Esophagus squamous epithelium (tissue), 5 donors: ENCODE measurements at places on chromosomes 6 and 20. TPM values are rescaled to one million over a fixed set of nuclear protein-coding genes. Genes with fewer than 3 reads are reported as not detected.

Gene BMP5
- total RNA-seq, result 0.11 TPM

- DNase-seq, result no peak
Measured at GRCh38 chr6:88637761-88638545, 325.5 kb downstream of the RNGTT start.

DNA sequence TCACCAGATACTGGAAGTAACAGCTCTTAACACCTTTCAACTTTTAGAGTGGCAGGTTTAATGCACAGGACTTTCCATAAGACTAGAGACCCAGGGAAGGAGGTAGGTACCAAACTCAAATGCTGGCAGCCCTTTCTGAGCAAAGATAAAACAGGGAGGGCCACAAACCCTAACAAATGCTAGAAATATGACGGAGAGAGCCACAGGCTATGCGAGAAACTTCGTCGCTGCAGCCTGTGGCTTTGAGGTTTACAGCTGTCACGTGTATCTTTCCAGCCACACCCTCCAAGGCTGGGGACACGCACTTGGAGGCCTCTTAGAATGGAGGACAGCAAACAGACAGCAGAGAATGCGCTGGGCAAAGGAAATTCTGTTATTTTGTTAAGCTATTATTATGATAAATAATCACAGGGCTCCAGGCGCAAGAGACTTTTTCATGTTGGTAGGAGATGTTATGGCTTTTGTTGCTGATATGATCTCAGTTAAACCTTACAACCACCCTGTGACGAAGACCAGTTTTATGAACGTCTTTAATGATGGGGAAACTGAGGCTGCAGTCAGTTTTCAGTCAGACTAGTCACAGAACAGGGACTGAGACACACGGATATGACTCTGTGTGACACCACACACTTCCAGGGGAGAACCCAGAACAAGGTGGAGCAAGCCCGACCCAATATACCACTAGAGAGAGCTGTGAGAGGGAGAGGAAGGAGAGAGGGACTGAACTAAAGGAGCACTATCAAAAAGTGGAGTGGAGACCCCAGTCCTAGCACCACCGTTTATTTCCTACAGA, 2.0 kb downstream of the TRAM2 start:
- DNase-seq, result no peak

DNA sequence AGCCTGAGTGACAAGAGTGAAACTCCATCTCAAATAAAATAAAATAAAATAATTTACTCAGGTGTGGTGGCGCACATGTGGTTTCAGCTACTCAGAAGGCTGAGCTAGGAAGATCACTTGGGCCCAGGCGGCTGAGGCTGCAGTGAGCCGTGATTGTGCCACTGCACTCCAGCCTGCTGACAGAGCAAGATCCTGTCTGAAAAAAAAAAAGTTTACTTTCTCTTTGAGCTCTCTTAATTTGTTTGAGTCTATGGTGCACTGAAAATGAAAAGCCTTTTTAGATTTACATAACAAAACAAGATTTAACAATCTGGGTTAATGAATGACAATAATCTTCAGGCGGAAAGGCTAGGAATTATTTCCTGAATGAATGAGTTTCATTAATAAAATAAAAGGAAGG, 23.3 kb upstream of the NHSL1 start:
- no peak for DNase-seq

Gene FBXO5
- total RNA-seq, result 2.7 TPM

GRCh38 chr6:35522660-35523658, 10.3 kb upstream of the TULP1 start:
- no peak for DNase-seq

DNA sequence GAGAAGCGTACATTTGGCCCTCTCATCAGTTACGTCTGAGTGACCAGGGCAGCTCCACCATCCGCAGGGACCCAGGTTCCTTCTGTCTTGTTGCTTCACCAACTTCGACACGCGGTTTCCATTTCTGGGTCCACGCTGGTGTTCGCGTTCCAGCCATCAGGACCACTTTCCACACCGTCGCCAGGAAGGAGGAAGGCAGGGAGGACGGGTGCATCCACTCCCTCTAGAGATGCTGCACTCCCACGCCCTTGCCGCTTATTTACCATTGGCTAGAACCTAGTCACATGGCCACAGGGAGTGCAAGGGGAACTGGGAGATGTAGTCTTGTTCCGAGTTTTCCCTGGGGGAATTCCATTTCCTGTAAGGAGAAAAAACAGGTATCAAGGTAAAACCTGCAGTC, 33.2 kb upstream of the SNX9 start:
- DNase-seq, result no peak

Gene UNC5CL
- total RNA-seq, result 1.2 TPM

Gene SPTLC3
- total RNA-seq, result 6.9 TPM

GRCh38 chr6:40419946-40420728, 167.0 kb downstream of the LRFN2 start:
- no peak for DNase-seq

GRCh38 chr6:154457046-154457713, 53.3 kb downstream of the CNKSR3 start:
- DNase-seq, result no peak

DNA sequence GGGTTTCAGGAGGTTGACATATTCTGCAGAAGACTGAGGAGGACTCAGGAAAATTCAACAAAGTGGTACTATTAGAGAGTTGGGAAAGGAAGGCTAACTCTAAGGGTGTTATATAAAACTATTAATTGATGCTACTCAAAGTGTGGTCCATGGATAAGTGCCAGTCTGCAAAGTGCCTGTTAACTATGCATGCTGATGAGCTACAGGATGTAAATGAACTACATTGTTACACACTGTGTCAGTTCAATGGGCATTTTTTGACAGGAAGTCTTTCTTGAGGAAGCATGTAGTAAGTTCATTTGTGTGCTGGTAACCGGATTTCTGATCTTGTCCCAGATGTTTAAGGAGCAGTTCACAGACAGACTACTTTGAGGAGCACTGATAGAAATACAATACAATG, 75.6 kb downstream of the KLHL32 start:
- DNase-seq, result no peak

Gene HLA-DMB
- 3.8 TPM for total RNA-seq

Gene VSX1
- not detected for total RNA-seq

DNA sequence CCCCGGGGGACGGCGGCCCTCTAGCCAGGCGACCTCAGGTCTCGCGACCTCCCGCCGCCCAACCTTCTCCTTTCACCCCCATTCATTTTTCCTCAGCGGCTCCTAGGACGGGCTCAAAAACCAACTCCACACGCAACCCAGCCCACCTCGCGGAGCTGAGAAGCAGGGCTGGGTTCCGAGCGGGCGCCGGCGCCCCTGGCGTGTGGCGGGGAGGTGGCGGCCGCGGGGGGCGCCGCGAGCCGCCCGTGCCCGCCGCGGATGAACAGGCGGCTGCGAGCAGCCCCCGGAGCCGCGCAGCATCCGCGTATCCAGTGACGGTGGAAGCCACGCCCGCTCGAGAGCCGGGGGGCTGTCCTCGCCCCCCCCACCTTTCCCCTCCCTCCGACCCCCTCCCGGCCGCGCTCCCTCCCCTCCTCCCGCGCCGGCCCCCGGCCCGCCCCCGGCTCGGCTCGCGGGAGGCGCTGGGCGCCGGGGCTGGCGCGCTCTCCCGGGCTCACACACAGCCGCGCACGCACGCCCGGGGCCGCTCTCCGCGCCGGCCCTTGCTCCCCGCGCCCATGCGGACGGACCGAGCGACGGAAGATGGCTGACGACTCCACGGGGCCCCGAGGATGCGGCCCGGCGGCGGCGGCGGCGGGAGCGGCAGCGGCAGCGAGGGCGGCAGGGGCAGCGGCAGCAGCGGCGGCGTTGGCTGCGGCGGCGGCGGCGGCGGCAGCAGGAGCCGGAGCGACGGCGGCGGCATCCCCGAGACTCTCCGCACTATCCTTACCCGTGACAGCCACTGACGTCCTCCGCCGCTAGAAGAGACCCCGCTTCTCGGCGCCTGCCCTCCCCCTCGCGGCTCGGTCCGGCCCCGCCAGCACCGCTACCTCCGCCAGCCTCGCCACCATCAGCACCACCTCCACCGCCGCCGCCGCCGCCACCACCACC, at the start of gene SOBP:
TSS of gene SOBP (plus strand) at position 482 of the 930 bp plus-strand sequence. CDS start 500 bp downstream, outside the sequence.
- DNase-seq, result no peak

DNA sequence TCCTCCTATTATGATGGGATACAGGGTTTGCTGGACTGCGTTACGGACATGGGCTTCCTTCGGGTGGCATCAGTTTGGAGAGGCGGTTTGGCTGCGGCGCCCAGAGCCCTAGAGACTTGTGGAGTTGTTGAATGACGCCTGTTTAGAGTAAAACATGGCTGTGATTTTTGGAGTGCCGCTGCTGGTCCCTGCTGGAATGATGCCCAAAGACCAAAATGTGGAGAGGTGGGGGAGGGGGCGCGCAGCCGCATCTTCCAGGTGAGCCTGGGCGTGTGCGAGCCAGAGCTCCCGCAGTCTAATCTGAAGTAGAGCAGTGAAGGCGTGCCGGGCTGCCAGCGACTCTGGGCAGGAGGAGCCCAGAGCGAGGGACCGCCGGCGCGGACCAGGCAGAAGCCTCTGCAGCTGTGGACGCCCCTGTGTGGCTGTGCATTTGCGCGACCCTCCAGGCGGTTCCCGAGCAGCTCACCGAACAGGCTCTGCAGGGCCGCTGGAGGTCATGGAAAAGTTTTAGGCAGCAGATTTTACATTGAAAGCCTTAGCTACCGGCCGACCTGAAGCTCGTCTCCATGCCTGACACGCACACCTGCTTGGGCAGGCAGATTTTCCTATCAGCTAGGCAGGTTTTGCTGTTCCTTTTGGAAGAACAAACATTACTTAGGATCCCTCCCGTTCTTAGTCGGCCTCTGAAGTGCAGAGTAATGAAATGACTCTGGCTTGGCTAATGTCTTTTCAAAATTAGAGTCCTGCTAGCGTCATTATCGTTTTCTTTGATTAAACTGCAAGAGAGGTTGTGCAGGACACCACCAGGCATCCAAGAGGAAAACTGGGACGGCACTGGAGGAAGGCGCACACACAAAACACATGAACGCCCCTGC, 298.2 kb downstream of the PHACTR1 start:
- DNase-seq, result no peak

GRCh38 chr6:43897571-43898302, 127.7 kb downstream of the VEGFA start:
- DNase-seq, result no peak

DNA sequence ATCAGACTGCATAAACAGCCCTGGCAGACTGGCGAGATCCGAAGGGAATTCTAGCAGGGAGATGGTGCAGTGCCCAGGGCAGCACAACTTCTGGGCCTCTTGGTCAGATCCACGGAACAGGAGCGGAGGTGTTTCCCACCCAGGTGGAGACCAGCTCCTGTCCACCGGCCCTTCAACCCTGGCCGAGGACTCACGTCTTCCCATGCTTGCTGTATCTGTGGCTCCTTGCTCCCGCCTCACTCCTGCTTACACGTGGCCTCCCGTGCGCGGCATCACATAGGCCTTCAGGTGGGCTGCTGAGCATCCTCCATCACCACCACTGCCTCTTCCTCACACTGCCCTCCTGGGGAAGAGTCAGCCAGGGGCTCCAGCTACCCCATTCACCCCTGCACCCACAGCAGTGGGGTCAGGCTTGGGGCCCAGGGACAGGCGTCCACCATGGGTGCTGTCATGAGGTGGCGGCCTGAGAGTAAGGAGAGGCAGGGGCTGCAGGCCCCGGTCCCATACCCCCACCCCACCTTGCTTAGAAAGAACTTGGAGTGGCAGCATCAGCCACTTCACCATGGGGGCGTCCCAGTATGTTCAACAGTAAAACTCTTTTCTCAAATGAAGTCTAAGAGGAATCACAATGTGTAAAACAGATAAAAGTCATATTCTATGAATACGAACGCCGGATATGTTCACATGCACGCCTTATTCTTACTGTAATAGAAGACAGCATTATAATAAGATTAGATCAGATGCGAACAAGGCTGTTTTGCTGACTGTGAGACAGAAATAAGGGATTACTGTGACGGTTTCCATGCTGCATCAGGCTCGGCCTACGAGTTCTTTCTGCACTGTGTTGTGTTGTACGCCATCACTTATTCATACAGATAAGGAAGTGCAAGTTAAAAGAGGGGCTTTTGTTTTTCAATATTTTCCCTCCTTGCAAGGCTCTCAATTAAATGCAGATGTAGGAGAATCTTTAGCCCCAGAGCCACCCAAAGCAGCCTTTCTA, 165.4 kb downstream of the GRM4 start:
- no peak for DNase-seq

DNA sequence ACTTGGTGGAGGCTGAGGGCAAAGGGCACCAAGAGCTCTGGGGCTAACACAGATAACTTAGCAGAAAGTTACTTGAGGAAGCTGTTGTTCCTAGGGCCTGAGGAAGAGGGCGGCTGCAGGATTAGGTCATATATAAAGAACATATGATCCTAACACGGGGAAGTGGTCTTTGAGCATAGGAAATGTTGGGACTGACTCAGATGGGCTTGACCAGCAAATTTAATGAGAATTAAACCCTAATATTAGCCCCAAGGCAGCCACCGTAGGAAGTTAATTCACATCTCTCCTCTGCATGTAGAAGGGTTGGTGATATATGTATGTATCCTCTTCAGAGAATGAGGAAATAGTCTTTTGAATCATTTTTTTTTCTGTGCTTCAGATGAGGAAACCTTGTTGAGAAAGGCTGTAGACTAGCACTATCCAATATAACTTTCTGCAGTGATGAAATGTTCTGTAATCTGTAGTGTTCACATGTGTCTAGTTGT, 9.2 kb upstream of the ZBTB9 start:
- DNase-seq, result no peak

DNA sequence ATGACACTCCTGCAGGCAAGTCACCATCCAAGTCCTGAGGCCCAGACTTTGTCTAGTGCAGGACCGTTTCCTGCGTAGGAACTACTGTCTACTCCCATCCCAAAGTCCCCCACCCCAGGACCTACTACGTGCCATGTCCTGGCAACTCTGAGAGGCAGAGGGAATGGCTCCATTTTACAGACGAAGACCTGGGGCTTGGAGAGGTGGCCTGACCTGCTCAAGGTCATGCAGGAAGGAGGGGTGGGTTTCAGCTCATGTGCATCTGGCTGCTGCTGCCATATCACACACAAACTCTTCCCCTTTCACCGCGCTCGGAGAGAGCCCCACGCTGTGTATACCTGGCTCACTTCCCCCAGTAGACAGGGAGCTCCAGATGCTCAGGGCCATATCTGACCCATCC, 1.2 kb upstream of the NOL4L start:
- DNase-seq, result no peak

Gene GTSF1L
- total RNA-seq, result not detected

DNA sequence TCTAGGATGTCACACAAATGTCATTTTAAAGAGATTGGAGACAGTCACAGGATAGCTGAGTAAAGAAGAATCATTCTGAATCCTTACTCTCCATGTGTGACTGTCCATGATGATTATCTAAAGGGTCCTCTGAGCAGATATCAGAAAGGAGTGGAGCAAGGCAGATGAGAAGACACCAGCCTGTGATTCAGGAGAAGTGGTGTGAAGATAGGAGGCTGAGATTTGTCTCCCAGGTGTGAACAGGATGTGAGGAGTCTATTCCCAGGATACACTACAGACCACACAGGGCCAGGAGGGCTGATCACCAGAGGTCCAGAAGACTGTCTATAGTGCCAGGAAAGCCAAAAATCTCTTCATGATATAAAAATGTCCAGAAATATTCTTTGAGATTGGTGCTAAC, 27.0 kb downstream of the RWDD2A start:
- DNase-seq, result no peak
